ENCODE measurements at places on chromosomes 2 and 18.
A peak's percentile ranks its signal among the peaks of the same experiment; 100 is the strongest.

GRCh38 chr2:145112467-145112866, 592.5 kb upstream of the ZEB2 start:
- no peak for DNase-seq

- no peak for DNase-seq
Observed at GRCh38 chr2:54254180-54254579, 1.8 kb downstream of the TSPYL6 start.

DNA sequence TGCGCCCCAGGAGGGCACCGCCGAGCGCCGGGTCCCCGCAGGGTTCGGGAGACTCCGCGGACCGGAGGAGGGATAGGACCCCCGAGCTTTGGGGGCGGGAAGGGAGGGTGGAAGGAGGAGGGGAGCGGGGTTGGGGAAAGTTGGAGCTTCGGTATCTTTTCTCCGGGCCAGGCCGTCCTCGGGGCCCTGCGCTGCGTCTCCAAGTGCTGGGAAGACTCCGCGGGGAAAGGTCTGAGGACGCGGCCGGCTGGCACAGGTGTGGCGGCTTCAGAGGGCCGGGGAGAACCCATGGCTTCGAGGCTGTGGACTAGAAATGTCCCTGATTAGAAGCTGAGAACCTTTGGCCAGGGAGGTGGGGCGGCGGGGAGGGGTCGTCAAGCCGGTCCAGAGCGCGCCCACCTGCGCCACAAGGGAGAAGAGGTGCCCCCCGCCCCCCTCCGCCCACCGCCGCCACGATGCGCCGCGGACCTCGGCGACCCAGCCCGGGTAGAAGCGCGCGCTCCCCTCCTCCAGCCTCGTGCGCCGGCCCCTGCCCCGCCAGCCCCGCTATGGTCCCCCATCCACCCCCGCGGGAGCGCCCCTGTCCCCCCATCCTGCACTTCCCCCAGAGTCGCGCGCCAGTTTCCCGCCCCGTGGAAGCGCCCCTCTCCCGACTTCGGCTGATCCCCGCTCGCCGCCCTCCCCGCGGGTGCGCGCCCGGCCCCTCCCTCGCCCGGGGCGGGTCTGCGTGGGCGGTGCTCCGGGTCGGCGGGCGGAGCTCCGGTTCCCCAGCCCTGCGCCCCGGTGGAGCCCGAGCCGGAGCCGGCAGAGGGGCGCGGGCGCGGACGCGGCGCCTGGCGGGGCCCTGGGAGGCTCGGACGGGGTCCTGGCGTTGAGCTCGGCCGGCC, at the start of gene SNTG2:
Gene SNTG2, plus strand, starts transcription at position 770 of the 887 bp plus-strand sequence. CDS start 148 bp downstream, outside the sequence.
- DNase-seq = peak; percentile 34

GRCh38 chr2:203025592-203025991, 10.9 kb downstream of the NBEAL1 start:
- no peak for DNase-seq

- DNase-seq = no peak
Observed at GRCh38 chr2:80122675-80123074, 181.9 kb downstream of the LRRTM1 start.

- DNase-seq = no peak
Observed at GRCh38 chr18:23618862-23619387, 32.6 kb upstream of the NPC1 start.

DNA sequence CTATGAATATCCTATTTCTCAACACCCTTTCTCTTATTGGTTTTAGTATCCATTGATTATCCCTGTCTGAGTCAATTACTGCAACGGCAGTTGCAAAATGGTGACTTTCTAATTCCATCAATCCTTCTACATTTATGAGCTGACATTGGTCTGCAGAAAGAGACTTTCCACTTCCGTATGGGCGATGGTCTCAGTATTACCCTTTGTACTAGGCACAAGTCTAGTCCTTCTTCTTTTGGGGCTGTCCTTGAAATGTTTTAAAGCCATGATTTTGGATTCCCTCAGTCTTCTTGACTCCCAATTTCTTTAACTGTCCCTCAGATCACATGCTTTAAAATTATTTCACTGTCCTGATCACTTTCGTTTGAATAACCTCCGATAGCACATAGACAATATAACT, 32.7 kb upstream of the SOCS6 start:
- DNase-seq = no peak

DNA sequence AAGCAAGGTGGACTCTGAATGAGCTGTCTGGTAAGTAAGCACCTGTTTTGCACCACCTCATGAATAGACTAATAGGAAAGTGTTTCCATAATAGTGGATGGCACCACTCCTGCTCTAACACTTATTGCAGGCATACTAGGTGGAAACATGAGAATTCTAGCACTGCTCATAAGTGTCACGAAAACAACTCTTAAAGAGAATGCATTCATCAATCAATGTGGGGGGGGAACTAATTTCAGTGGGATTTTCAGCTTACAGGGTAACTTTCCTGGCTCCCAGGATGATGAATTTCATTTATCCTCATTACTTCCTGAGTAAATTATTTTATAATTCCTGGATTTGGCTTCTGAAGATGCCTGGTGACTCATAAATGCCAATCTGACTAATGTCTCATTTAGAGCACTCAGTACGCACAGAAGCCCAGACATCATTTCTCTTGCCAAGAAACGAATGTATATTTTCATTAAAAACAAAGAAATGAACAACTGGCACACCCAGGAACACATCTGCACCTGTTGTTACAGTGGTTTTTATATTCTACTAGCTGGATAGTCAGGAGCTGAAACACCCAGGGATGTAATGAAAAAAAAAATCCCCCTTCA, 129.6 kb downstream of the PID1 start:
- DNase-seq = no peak

- DNase-seq = no peak
Observed at GRCh38 chr18:41721103-41721790, 233.8 kb upstream of the PIK3C3 start.

GRCh38 chr18:23814991-23815614, 125.8 kb downstream of the LAMA3 start:
- DNase-seq = no peak

DNA sequence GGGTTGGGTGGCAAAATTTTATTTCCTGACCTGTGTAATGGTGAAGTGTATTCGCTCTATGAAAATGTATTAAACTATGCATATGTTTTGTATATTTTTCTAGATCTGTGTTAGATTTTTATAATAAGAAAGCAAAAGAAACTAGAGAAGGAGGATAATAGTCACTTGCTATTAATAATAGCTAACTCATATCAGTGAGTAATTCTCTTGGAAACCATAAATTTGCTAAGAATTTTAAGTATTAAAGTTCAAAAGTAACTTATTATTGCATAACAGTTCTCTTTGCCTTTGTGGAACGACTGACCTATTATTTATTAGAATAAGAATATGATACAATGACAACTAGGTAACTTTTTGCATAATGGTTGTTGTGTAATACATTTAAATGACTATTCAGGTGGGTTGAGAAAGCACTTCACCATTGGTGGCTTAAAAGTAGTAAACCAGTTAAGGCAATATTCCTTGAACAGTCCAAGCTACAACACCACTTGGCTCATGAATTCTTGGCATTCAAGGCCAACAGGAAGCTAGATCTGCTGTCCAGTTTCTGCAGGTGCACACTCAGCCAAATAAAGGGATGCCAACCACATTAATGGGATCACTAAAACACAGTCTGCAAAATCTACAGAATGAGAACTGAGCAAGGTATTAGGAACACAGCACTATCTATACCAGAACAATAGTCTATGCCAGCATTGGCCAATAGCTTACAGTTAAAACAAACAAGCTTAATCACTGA, 921.3 kb downstream of the CPS1 start:
- no peak for DNase-seq
